ENCODE measurements at places on chromosomes 7 and 10.

- no peak for DNase-seq
Observed at GRCh38 chr7:50687575-50688225, 95.0 kb downstream of the GRB10 start.

- no peak for DNase-seq
Observed at GRCh38 chr7:90613088-90613498, 17.0 kb downstream of the CDK14 start.

- DNase-seq: no peak
Observed at GRCh38 chr10:35937546-35937945, 295.4 kb upstream of the FZD8 start.

- DNase-seq: peak; percentile 61
Observed at GRCh38 chr7:143321734-143322133, 5.8 kb downstream of the CLCN1 start.

DNA sequence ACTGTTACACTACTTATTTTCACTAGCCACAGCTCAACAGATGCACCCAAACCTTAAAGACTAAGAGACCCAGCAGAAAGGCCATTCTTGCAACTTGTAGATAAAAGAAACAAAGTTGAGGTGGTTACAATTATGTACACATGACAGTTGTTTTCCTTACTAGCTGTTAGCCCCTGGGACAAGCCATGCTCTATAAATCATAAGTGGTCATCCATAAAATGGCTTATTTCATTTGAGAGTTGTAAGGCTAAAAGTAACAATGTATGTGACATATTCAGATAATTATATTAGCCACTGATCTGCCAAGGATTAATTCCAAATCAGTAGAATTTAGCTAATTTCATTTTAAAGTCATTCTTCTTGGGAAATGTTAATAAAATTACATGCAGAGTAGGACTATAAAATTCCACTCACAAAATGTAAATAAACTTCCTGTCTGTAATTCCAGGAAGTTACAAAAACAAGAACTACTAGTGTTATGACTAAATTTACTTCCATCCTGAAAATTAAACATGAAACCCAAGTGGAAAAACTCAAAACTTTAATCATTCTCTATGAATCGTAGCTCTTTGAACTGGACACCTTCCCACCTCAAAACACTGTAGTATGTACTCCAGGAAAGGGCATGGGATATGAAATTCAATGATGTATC is 13.3 kb downstream of the SLC37A3 start:
- DNase-seq: no peak

- DNase-seq: peak; percentile 29
Observed at GRCh38 chr7:116809636-116810266, 52.6 kb upstream of the CAPZA2 start.

GRCh38 chr10:335151-335800 is 200.0 kb downstream of the ZMYND11 start:
- peak; percentile 30 for DNase-seq

- DNase-seq: peak; percentile 77
Observed at GRCh38 chr7:156944876-156945275, 4.6 kb upstream of the NOM1 start.

DNA sequence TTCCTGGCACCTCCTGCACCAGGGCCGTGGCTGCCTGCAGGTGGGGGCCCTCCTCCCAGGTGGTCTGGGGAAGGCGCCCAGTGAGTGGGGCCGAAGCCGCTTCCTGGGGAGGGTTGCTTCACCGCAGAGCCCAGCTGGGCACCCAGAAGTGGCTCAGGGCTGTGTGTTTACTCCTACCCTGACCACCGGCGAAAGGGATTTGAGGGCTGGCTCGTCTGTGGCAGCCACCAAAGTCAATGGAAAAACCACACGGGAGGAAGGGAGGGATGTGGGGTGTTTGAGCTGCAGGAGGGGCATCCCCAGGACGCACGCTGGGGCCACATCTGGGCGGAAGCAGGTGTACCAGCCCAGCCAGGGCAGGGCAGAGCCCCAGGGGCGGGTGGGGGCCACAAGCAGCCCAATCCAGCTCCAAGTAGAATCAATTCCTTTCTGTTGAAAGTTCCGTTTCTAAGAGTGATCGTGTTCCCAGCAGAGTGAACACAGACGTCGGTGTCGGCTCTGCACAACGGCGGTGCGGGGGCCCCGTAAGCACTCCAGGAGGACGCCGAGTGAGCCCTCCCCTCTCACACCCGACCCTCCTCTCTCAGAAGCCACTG is 69.9 kb downstream of the FOXL3 start:
- no peak for DNase-seq

- DNase-seq: no peak
Observed at GRCh38 chr10:32960022-32960421, 2.0 kb upstream of the ITGB1 start.

- DNase-seq: no peak
Observed at GRCh38 chr10:57983281-57983791, 284.4 kb downstream of the IPMK start.

GRCh38 chr7:89002981-89003956 is 207.7 kb upstream of the TEX47 start:
- DNase-seq: no peak

Data from H7 (cell line).